ENCODE measurements at places on chromosomes 2 and 18.

DNA sequence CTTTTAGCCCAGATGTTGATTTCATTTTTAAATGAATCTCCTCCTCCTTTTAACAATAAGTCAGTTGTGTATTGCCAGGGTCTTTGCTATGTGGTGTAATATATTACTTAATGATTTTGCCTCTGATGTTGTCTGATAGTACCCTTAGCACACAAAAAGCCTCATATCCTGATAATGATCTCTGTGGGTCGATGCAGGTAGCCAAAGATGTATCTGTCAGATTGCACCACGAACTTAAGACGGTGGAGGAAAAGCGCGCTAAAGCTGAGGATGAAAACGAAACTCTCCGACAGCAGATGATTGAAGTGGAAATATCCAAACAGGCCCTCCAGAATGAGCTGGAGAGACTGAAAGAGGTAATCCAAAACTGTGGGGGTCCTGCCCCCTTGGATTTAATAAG, 14.8 kb downstream of the MTCL1 start:
- no peak for DNase-seq

DNA sequence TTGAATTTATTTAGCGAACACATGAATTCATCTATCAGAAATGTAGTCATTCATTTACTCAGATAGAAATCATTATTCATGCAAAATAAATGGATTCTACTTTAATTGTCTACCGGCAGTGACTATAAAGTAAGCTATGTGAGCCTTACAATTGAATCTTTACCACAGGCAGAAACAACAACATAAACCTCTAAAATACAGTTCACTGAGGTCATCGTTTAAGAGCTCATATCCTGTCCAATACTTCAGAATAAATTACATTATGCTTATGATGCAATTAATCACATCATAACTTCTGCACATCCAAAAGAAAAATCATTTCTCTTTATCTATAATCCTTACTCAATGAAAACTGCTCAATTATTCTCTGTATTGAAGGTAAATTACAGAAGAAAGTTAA, 244.7 kb downstream of the HNMT start:
- DNase-seq, result no peak

GRCh38 chr18:12747530-12748315, 44.9 kb downstream of the PSMG2 start:
- no peak for DNase-seq

GRCh38 chr2:172449911-172450550, 22.6 kb downstream of the ITGA6 start:
- DNase-seq, result no peak

GRCh38 chr2:169260846-169261642, 101.3 kb downstream of the LRP2 start:
- DNase-seq, result no peak

GRCh38 chr2:232997749-232998665, 15.0 kb downstream of the NGEF start:
- DNase-seq, result no peak

- DNase-seq, result no peak
These were observed 19.1 kb upstream of the ANKRD53 start for GRCh38 chr2:70959271-70959761.

- no peak for DNase-seq
These were observed 42.3 kb downstream of the CRIM1 start for GRCh38 chr2:36397728-36398413.

DNA sequence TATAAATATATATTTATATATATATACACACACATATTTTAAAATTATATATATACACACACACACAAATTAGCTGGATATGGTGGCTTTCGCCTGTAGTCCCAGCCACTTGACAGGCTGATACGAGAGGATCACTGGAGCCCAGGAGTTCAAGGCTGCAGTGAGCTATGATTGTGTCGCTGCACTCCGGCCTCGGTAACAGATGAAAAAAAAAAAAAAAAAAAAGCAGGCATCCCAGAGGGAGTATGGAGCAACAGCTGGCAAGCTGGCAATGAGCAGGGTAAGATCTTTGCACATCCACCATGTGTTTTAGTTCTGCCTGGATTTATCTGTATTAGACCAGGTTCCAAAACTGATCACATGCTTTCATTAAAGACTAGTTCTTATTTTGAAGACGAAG, 170.1 kb downstream of the MAP2 start:
- DNase-seq, result no peak
